Hippocampal formation (tissue), 2 donors: ENCODE measurements at places on chromosomes 16 and 17.

GRCh38 chr16:15509593-15510535 is 75.5 kb downstream of the BMERB1 start:
- no peak for DNase-seq

DNA sequence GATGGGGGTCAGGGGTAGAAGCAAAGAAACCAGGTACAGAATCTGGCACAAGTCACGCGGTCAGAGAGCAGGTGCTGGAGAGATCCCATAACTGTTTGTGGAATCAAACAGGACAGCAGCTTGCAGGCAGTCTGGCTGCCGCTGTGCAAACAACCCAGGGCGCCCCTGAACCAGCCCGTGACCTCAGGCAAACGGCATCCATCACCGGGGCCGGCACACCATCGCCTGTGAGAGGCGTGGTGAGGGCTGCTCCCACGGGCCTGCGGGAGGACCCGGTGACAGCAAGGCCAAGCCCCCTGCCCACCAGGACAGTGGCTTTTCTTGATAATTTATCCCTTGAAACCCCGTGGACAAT is 47.9 kb downstream of the CBFA2T3 start:
- no peak for DNase-seq

GRCh38 chr16:26708428-26708827 is 358.3 kb upstream of the C16orf82 start:
- no peak for DNase-seq

GRCh38 chr17:64161380-64162176 is 31.6 kb upstream of the ERN1 start:
- no peak for DNase-seq

DNA sequence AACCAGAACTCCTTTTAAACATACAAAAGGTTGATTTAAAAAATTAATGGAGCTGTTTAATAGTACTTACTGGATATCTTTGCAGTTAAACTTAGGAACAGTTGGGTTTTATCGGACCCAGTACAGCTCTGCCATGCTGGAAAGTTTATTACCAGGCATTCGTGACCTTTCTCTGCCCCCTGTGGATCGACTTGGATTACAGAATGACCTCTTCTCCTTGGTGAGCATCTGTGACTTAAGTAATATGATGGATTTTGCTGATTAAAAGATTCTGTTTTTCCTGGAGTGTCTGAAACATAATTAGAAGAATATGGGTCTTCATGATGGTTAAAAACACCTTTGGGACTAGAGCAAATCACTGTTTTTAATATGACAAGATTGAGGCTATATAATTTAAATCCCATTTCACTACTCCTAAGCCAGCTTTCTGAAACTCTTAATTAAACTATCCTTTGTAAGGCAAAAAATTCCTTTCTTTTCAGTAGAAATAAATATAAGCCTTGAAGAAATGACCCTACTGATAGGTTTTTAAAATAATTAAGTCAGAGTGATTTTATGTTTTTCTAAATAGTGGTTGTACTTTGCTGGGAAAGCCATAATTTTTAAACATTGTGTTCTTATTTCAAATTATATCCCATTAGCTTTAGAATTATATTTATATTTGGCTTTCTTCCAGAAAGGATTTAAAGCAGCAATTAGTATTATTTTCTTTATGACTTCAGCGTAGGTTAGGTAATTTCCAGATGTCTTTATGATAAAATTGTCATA is 45.7 kb upstream of the KPNB1 start:
- DNase-seq = no peak
